NCI-H446 (cell line): ENCODE measurements at places on chromosomes 7 and 10.

GRCh38 chr7:28705350-28705749 lies 252.8 kb downstream of the TRIL start:
- no peak for DNase-seq

DNA sequence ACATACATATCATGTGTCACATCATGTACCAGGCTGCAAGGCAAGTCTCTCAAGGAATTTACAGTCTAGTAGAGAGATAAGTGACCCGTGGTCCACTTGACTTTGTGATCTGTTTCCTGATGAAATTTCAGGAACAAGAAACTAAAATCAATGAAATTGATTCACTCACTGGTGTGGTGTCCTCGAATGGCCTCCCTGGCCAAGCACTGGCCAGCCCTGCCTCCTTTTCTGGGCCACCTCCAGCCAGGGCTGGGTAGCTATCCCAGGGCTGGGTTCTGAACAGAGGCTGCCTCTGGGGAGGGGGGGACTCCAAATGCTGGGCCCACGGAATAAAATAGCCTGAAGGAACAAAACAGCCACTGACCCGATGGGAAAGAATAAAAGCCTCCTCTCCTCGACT lies 182.2 kb downstream of the HERPUD2 start:
- no peak for DNase-seq

GRCh38 chr10:79947083-79947415 lies 1.9 kb downstream of the SFTPD start:
- no peak for DNase-seq

DNA sequence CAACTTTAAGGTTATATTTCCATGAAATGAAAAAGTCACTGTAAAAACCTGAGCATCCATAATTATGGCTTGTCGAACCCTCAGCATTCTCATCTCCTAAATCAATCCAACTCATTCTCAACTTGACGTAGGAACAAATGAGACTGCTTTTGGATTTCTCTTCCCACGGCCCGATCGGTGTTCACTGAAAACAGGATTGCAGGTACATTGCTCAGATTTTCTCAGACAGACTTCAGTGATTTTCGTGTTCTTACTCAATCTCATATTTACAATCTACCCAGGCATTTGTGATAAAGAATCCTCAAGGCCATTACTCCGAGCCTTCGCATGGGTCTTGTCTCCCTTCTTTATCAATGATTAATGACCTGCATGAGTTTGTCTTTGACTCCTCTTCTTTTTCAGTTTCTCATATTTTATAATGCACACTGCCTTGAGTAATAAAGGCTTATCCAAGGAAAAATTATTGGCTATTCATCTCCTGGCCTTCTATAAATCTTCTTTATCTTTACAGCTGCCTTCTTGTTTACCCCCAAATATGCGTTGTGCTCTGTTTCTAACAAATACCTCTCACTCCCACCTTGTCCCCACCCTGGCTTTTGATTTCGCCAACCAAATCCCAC lies 90.4 kb upstream of the MYO3A start:
- no peak for DNase-seq

GRCh38 chr7:75946207-75946855 lies 31.4 kb downstream of the POR start:
- no peak for DNase-seq

DNA sequence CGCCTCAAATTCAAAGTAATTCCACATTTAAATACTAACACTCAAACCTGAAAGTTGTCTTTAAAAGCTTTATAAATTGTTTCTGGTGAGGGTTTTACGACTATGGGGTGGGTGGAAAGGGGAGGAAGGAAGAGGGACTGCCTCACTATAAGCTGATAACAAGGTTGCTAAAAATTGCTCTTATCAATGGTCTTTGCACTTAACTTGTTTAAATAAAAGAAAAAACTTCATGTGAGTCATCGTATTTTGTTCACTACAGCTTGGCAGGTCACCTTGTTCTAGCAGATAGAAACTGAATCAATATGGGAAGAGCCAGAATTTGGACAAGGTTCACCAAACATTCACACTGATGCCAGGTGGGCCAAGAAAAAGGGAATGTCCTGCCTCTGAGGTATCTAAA lies 129.2 kb downstream of the TES start:
- DNase-seq = no peak

- no peak for DNase-seq
Measured at GRCh38 chr7:31464601-31465000, 49.3 kb upstream of the ITPRID1 start.

DNA sequence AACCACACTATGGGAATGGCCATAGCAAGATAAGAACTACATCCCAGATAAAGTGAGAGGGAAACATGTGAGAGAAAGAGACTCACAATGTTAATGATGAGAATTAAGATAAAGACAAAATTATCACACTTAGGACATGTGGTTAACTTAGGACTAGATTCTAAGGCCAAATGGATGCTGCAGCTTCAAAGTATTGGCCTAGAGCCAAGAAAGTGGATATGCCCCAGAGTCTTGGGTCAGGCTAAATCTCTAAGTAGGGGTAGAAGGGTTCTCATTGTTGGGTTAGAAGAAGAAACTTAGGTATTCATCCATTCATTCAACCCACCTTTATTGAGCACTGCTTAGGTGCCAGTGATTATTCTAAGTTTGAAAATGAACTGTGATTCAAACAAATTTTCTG lies 818.0 kb downstream of the PHTF2 start:
- no peak for DNase-seq

DNA sequence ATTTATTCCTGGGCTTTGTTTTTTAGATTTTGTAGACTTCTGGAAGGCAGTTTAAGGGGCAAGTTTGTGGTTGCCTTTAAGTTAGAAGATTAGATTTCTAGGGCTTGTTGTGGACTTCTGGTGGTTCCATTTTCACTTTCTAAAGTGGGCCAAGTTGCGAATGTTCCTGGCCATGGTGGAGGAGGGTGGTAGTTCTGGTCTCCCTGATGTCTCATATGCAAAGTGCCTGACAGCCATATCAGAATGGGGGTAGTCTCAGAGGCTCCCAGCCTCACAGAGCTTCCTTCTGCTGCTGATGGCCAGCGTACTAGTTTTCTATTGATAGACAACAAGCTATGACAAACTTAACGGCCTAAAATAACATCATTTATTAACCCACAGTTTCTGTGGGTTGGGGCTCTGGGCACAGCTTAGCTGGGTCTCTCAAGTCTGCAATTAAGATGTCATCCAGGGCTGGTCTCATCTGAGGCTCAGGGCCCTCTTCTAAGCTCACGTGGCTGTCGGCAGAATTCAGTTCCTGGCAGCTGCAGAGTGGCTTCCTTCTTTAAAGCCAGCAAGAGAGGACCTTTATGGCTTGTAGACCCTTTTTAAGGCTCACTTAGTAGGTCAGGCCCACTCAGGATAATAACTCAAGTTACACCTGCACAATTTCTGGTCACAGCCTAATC lies 44.8 kb downstream of the BMPER start:
- DNase-seq = no peak

- peak; percentile 37 for DNase-seq
Measured at GRCh38 chr10:28663576-28664368, 13.5 kb upstream of the BAMBI start.

DNA sequence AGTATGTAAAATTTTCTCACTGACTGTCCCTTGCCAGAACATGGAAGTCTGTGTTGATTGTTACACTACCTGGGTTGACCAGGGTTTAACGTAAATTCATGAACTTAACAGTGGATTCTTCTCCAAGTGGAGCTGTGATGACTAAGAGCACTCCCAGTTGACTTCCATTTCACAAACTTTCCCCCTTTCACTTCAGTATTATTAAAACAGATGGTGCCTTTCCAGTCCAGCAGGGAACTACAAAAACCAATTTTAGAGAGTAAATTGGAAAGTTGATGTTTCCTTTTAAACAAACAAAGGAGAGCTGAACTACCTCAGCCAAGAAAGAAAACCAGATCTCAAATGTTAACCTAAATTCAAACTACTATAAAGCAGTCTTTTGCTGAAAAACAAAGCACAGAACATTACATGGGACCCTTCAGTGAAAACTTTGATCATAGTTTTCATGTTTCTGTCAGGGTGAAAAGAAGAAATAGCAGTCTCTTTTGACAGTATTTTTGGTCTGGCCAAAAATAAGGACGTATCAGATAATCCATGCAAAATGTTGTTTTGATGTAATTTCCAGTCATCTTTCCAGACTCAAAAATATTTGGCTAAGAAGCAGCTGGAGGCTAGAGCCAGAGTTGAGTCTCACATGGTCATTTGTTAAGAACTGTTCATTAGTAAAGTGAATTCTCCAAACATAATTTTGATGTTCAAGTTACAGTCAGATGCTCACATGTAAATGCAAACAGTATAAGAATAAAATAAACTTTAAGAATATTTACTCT lies 479.9 kb upstream of the AKR1E2 start:
- DNase-seq = peak; percentile 84

GRCh38 chr7:117764031-117764430 lies 109.2 kb downstream of the CTTNBP2 start:
- DNase-seq = no peak

DNA sequence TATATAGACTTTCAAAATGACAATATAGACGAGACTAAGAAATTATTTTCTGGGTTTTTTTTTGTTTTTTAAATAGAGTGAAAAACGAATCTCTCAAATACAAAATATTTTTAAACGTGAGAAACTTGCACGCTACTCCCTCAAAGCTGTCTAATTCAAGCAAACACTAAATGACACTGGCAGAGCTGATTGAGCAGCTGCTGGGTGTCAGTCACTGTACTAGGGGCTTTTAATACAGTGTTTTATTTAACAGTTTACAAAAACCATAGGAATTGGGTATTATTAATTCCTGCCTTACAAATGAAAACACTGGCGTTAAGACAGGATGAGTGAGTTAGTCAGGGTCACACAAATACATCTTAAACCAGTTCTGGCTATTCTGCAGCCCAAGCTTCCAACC lies 1209.6 kb upstream of the C7orf33 start:
- DNase-seq = no peak

DNA sequence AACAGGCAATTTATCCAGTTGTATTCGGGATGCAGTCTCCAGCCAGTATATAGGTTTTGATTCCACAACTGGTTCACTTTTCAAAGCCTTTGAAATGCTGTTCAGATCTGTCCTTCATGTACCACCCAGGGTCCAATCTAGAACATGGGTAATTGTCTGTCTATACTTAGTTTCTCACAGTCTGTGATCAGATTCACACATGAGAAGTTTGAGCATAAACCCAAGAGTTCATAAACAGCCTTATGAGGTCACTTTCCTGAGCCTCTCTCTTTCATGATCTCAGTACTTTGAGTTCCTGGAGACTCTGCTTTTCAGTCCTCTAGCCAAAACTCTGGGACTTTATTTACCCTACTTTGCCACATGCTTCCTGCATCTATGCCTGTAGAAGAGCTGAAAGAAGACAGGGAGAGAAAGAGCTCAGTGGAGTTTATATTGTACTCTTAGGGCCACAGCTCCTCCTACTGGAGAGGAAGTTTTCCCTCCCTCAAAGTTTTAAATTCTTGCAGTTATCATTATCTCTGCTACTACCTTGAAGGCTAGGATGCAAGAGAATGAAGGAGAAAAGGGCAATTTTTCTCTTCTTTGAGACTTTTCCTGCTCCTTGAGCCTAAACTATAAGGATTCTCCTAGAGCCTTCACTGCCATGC lies 172.0 kb downstream of the ZEB1 start:
- DNase-seq = no peak

- no peak for DNase-seq
Measured at GRCh38 chr10:1515121-1515779, 222.1 kb downstream of the ADARB2 start.

- DNase-seq = no peak
Measured at GRCh38 chr7:101680406-101681145, 51.5 kb upstream of the MYL10 start.

DNA sequence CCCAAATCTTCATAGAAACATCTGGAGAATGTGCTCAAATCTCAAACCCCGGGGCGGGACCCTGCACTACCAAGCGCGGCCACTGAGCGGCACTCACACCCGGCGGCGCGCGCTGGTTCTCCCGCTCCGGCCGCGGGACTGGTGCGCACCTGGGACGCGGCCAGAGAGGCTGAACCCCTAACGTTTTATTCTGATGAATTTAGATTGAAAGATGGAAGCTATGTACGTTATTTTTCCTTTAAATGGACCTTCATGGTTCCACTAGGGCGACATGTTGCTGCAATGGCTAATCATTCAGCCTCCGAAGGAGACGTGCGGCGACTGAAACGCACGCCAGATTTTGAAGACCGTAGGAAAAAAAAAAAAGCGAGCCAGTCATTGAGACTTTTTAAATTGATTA lies 107.0 kb upstream of the INSIG1 start:
- peak; percentile 38 for DNase-seq

GRCh38 chr10:68082872-68083271 lies 7.8 kb upstream of the HERC4 start:
- no peak for DNase-seq

DNA sequence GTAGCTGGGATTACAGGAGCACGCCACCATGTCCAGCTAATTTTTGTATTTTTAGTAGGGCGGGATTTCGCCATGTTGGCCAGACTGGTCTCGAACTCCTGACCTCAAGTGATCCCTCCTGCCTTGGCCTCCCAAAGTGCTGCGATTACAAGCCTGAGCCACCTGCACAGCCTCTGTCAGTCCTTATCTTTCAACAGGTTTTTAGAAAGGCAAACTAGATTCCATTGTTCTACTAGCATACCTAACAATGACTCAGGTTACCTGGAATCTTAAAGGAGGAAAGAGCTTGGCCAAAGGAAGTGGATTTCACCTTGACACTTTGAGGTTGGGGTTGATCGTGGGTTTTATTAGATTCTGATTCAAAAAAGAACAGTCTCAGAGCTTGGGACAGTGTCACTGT lies 3.2 kb downstream of the ABCC2 start:
- no peak for DNase-seq

- no peak for DNase-seq
Measured at GRCh38 chr10:58742141-58742540, 229.5 kb downstream of the BICC1 start.

GRCh38 chr10:20990604-20991003 lies 93.5 kb upstream of the NEBL start:
- no peak for DNase-seq

DNA sequence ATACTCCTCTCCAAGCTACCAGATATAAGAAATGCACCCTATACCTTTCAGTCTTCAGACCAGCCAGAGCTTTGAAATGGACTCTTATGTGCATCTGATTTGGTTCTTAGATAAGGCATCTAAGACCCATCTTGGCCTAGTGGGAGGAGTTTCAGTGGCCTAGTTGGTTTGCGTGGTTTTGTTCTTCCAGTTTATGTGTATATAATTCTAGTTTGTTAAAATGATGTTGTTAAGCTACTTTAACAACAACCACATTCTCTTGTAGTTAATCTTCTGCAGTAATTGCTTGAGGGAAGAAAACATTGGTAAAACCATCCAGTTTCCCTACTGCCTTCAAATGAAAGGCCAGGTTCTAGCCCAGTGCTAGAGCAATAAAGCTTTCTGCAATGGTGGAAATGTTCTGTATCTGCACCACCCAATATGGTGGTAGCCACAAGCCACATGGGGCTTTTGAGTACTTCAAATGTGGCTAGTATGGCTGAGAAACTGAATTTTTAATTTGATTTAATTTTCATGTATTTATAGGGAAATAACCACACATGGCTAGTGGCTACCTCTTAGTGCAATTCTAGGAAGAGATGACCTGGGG lies 66.3 kb downstream of the KLHDC10 start:
- DNase-seq = no peak
